ENCODE measurements at places on chromosomes 5 and 9. TPM values are rescaled to one million over a fixed set of nuclear protein-coding genes. Genes with fewer than 3 reads are reported as not detected.

GRCh38 chr9:126448136-126448535 lies 121.5 kb downstream of the MVB12B start:
- DNase-seq, result no peak

- DNase-seq, result no peak
These were observed 47.1 kb upstream of the POU4F3 start for GRCh38 chr5:146291421-146292074.

DNA sequence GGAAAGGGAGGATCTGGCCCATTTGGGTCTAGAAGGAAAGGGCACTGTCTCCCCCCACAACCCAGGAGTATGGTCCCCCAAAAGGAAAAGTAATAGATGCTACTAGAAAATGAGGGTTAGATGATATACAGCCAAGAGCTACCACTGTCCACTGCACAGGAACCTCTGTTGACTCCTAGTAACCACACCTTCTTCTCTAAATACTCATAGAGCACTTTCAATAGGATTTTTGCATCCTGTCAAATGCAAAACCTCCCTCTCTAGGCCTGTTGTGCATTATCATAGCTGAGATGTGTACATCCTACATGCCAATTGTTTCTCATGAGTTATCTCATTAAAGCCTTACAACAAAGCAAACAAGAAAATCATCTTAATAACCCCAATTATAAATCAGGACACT lies 66.8 kb downstream of the THBS4 start:
- no peak for DNase-seq

DNA sequence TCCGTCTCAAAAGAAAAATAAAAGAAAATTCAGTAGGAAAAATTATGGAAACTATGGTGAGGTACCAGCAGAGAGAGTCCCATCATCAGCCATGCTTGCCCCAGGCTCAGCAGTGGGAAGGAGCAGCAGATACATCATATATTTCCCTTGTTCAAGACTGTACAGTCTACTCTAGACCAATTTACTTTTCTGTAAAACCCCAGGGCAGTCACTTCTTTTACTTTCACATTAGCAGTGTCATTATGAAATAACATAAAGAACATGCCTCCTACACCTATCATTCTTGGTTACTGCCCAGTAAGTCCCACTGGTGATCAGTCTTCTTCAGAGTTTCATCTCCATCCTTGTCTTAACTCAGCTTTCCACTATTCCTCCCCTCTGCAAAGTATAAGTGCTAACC lies 1145.0 kb downstream of the MAT2B start:
- DNase-seq, result no peak

DNA sequence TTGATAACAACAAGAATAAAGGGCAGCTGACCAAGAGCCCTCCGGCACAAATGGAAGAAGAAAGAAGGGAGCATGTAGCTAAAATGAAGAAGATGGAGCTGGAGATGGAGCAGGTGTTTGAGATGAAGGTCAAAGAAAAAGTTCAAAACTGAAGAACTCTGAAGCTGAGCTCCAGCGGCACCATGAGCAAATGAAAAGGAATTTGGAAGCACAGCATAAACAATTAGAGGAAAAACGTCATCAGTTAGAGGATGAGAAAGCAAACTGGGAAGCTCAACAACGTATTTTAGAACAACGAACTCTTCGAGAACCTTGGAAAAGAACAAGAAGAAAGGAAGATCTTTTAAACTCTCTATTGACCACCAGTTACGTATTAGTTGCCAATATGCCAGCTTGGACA lies 100.9 kb downstream of the GABBR2 start:
- DNase-seq, result no peak

DNA sequence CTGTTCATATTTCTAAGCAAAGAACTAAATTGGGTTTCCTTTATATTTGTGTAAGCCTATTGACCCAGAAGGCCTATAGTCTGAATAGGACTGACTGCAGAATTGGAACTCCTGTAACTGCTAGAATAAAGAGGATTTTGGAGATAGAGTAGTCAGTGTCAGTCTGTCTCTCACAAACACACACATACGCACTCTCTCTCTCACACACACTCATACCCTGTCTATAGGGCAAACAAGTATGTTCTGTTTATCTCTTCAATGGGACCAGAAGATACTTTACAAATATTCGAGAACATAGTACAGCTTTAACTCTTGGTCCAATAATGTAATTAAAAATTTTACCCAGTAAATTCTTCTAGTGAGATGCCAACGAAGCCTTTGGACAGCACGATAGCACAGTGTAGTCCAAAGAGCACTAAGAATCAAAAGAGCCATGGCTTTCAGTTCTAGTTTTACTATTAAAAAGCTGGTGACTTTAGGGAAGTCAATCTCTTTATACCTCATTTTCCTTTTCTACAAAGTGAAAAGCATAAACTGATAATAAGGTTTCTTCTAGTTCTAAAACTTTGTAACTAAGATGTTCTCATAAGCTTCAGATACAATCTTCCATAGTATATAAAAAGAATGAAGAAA lies 19.3 kb downstream of the ABHD17B start:
- no peak for DNase-seq

GRCh38 chr5:129563585-129563984 lies 103.5 kb downstream of the ADAMTS19 start:
- no peak for DNase-seq

DNA sequence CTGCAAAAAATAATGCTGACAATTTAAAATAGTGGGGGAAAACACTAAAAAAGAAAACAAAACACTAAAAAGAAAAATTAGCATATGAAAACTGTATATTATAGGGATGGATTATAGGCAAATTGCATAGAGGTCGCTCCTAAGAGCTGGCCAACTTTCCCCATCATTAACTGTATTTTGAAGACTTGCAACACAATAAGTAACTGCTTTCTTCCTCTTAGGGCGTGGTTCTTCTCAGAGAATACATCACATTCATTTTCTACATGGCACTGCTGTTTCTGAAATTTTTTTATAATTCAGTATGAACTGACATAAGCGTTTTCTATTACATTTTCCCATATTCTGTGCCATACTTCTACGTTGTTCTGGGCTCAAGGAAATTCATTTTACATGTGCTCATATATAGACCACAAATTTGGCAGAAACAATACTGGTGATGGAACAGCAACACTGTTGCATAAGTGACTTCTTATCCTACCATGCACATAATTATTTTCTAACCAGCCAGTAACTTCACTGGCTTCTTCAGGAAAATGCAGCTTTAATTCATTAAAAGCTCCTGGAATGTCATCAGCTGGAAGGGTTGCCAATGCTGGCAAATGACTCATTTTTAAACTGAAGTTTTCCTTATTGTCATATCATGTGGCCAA lies 171.2 kb upstream of the DMAC1 start:
- no peak for DNase-seq

GRCh38 chr5:42515504-42515903 lies 92.3 kb downstream of the GHR start:
- DNase-seq, result no peak

GRCh38 chr5:80346055-80346454 lies 26.3 kb downstream of the SPZ1 start:
- DNase-seq, result peak; percentile 18

DNA sequence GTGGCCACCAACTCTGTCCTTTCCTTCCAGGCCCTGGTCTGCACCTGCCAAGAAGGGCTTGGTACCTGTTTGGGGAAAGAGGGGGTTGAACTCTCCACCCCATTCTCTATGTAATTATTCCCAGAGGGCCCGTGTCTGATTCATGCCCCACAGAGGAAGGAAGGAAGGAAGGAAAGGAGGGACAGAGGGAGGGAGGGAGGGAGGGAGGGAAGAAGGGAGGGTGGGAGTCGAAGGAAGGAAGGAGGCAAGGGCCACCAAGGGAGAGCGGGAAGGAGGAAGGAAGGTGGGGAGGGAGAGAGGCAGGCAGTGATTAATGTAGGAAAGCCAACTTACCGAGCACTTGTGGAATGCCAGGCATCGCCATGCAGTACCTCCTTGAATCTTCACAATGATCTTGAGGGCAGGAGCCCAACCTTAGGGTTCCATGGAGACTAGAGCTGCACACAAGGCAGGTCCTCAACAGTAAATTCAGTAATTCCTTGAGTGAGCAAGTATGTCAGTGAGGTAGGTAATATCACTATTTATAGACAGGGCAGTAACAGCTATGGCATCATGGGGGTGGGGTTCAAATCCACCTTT lies 75.8 kb downstream of the FGF18 start:
- DNase-seq, result no peak

GRCh38 chr9:19879062-19879461 lies 90.2 kb upstream of the SLC24A2 start:
- no peak for DNase-seq

DNA sequence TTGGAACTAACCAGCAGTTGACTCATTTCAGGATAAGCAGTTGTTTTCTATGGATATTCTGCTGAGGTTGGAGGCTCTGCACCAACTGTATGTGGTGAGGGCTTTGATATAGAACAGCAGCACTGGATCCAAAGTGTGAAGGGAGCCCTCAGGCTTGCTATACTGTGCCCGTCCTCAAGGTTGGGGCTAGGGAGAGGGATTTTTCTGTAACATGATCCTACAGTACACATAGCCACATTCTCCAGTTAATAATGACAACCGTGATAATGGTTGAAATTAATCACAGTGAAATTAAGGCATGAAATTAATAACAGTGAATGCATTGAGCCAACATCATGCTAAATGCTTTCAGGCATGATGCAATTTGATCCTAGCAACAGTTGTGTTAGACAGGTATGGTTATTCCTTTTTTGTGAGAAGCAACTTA lies 36.7 kb downstream of the ARHGAP26 start:
- no peak for DNase-seq

GRCh38 chr5:82480331-82480730 lies 202.2 kb upstream of the RPS23 start:
- no peak for DNase-seq

DNA sequence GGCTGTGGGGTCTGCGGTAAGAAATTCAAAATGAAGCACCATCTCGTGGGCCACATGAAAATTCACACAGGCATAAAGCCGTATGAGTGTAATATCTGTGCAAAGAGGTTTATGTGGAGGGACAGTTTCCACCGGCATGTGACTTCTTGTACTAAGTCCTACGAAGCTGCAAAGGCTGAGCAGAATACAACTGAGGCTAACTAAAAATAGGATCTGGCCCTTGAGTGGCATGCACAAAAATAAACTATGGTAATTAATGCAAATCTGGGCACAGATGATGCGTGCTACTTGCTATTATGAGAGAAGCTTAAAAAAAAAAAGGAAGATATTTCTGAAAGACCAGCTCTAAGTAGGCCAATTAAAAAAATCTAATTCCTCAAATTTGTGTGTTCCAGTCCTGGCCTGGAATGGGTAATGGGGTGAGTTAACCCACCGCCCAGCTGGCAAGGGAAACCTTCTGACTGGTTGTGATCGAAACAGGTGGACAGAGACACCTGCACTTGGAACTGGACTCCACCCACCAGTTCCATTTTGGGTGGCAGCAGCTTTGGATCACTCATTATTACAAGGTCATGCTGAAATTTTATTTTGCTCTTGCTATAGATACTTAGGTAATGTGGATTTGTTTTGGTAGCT lies 26.6 kb upstream of the ZBTB34 start:
- DNase-seq, result no peak

- no peak for DNase-seq
These were observed 60.9 kb upstream of the ROR2 start for GRCh38 chr9:92010705-92011536.

DNA sequence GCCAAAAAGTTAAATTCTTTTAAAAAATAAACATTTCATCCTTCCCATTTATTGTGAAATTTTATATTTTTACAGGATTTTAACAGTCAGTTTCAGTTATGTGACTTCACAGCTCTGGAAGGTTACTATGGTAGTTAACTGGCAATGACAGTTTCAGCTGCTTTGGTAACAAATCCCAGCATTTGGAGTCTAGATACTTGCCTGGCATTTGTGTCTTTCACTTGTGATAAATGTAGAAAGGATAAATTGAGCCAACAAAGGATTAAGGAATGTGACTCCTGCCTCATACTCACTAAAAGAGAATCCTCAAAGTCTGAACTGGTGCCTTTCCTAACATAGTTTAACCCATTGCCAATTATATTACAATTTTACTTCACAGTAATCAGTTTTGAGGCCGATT lies 315.5 kb downstream of the FER start:
- DNase-seq, result no peak

- DNase-seq, result no peak
These were observed 112.7 kb downstream of the RORB start for GRCh38 chr9:74609671-74610405.

DNA sequence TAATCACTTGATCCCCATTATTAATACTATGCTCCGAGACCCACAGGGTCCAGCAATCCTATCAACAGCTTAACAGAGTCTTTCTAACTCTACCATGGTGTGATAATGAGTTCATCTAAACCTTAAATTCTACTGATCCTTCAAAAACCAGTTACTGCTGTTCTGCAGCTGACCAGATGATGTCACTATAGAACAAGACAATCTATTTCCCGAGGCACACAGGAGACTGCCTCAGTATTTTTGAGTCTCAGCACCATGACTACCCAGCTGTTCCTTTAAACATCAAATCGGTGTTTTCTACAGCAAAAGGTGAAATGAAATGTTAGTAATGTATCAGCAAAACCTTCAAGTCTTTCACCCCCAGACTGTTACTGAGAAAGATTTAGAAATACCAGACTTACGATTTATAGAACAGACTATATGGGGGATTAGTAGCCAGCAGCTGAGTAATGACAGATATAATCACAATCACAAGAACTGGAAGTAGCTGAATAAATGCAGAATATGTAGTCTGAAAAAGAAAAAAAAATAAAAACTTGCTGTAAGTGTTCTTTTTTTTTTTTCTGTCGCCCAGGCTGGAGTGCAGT lies 16.9 kb downstream of the DNAJC18 start:
- peak; percentile 80 for DNase-seq

DNA sequence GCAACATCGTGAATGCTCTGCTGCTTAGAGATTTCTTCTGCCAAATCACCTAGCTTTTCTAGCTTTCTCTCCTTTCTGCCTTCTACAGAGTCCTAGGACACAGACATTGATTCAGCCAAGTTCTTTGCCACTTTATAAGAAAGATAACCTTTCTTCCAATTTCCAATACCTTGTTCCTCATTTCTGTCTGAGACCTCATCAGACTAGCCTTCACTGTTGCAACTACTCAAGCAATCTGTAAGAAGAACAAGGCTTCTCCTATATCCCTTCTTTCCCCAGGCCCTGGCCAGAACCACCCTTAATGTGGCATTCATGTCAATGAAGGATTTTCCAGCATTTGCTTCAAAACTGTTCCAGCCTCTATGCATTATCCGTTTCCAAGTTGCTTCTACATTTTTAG lies 24.3 kb downstream of the FBXO10 start:
- no peak for DNase-seq

DNA sequence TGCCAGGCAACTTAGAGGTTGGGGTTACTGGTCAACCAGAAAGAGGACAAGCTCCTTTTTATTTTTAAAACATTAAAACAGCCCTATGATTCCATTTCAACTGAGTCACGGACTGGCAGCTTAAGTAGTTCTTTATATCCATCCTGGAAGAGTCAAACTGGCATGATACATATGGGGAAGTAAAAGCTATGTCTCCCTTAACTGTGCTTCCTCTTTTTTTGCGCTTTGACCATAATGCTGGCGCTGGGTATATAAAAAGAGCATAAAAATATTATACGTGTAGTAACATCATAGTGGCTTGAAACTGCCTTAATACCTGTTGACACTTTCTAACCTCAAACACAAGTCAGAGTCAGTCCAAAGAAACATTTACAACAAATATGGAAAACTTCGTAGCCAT lies 274.4 kb downstream of the CSNK1G3 start:
- no peak for DNase-seq

The NNT gene
- 74.7 TPM for polyA plus RNA-seq

The CCL27 gene
- polyA plus RNA-seq, result 0.59 TPM

The CTSV gene
- polyA plus RNA-seq, result not detected

The IL4 gene
- polyA plus RNA-seq, result not detected

The CYSRT1 gene
- polyA plus RNA-seq, result not detected

The NUTM2G gene
- polyA plus RNA-seq, result 0.08 TPM

The AGXT2 gene
- polyA plus RNA-seq, result not detected

The SH3TC2 gene
- polyA plus RNA-seq, result not detected

The TLR4 gene
- polyA plus RNA-seq, result 0.08 TPM

The RXRA gene
- polyA plus RNA-seq, result 1.3 TPM

The TMEM252 gene
- not detected for polyA plus RNA-seq

The SLC34A3 gene
- not detected for polyA plus RNA-seq
